Mucosa of descending colon (tissue), 3 donors: ENCODE measurements at places on chromosomes 7 and 10. TPM values are rescaled to one million over a fixed set of nuclear protein-coding genes. Genes with fewer than 3 reads are reported as not detected.

DNA sequence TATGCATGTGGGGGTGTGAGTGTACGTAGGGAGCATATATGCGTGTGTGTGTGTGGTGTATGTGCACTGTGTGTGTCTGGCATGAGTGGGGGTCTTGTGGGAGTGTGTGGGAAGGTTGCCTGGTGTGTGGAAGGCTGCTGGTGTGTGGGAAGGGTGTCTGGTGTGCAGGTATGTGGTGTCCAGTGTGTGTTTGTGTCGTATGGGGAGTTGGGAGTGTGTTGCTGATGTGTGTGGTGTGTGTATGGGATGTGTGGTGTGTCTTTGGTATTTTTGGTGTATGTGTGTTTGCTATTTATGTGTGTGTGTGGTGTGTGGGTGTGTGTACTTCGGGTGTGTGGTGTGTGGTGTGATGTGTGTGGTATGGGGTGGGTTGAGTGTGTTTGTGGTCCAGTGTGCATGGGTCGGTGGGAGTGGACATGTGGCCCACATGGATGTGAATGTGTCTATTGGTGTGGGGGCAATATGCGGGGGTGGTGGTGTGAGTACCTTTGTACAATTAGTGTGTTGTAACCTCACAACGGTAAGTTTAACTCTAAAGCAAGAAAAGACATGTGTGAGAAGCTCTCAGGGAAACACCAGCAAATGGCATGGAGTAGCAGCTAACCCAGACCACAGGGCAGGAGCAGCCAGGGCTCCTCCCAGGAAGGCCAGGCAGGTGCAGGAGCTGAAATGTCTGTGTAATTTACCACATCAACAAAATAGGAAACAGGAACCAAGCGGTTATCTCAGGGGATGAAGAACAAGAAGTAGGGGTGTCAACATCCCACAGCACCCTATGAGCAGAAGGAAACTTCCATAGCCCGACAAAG lies 11.9 kb downstream of the ANTXRL start:
- DNase-seq = no peak

DNA sequence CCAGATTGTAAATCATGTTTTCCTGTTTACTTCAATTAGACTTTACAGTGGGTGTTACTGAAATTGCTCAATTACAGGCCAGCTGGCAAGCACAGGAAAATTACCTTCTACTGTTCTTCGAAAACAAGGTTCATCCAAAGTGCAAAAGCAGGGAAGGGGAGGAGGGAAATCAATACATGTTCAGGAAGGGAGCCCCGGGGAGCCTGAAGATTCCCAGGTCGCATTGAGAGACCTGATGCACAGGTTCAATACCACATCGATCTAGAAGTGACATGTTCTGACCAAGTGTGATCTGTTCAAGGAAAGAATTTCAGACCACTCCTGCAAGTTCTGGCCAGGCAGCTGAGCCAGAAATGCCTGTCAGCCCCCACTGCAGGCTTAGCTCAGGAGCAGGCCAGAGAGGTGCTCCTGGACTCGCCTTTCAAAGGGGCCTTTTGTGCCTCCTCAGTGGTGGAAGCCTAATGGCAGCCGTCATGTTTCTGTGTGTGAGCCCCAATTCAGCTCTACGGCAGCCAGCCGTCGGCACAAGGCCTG lies 35.9 kb downstream of the FAM53B start:
- peak; percentile 54 for DNase-seq

DNA sequence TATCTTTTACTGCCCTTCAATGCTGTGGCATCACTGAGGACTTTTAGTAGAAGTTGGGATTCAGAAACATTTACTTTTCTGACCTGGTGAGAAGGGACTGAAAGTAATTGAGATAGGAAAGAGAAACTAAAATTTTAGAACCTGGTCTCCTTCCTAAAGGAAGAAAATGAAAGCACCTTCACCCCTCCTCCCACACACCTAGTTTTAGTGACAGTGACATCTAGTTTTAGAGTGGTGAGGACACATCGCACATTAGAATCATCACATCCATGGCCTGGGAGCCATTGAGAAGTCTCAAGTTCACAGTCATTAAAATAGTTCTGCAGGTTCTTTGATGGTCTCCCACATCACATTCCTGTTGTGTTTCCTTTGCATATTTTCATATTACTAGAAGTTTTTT lies 16.1 kb downstream of the TAS2R41 start:
- DNase-seq = no peak

DNA sequence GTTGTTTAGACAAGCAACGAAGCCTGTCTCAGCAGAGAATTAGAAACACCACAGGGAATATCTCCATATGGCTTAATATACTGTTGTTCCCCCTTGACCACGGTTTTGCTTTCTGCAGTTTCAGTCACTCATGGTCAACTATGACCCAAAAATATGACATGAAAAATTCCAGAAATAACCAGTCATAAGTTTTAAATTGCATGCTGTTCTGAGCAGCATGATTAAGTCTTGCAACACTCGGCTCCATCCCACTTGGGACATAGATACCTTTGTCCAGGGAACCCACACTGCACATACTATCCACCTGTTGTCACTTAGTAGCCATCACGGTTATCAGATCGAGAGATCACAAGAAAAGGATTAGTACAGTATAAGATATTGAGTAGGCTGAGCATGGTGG lies 60.7 kb upstream of the FOXK1 start:
- no peak for DNase-seq

DNA sequence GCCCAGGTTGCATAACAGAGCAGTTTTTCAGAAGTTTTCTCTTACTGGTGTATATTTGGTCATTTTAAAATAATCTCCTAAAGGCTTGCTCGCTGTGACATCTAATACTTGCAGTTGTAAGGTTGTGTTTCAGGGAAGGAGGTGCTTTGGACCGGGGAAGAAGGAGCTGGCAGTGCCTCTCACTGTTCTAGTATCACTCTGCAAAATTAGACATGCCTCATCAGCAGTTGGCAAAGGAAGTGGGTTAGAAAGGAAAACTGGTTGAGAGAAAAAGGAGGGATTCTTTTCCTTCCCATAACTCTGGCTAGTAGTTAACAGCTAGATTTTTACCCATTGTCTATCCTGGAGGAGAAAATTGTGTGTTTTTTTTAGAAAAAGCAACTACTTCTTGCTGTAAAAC lies 34.8 kb downstream of the CUL1 start:
- no peak for DNase-seq

GRCh38 chr10:71887743-71888142 lies 36.7 kb upstream of the PSAP start:
- no peak for DNase-seq

DNA sequence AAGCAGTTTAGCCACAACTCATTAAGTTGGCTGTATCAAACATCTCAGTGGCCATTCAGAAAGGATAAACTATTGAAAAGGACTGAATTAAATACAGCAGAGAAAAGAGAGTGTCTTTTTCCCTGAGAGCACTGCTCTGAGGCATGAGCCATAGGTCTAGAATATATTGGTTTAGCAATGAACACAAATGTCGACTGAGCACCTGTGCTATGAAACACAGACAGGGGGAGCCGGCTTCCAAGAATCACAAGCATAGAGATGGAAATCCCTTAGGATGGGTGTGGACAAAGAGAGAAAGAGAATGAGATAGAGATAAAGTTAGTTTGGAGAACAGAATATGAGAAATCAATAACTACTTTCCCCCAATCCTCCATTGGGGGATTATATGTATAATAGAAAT lies 54.8 kb downstream of the DGKI start:
- no peak for DNase-seq

DNA sequence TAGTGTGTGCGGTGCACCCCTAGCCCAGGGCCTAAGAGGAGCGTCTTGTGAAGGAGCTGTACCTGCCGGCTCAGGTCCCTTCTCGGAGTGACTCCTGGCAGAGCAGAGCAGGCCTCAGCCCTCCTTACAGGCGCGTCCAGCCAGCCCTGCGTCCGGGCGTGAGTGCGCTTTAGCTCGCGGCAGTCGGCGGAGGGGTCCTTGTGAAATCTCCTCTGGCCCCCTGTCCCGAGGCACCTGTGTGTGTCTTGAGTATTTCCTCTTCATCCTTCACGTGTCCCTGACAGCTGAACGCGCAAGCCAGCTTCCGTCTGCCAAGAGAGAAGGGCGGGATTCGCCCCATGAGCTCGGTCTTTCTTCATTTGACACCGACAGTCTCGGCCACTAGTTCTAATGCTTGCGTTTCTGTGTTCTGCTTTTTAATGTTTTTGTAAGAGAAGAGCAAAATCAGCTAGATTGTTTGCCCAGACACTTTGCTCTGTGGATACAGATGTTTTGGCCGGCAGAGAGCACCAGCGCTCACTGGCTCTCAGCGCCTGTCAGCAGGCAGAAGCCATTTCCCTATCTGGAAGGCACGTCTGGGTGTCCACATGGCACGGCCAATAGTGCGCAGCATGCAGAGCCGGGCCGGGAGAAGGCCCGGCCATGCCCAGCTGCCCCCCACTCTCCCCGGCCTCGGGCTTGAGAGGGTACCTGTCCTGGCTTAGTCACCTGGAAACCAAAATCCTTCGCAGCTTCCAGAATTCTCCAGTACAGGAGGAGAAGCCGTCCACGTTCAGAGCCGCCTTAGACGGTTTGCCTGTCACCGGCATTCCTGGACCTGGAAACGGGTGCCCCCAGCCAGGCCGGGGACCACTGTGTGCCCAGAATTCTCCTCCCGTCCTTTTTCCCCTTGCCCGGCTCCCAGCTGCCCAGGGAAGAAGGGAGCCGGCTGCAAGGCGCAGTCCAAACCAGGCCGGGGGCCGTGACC lies 7.0 kb downstream of the GET4 start:
- DNase-seq = peak; percentile 25

DNA sequence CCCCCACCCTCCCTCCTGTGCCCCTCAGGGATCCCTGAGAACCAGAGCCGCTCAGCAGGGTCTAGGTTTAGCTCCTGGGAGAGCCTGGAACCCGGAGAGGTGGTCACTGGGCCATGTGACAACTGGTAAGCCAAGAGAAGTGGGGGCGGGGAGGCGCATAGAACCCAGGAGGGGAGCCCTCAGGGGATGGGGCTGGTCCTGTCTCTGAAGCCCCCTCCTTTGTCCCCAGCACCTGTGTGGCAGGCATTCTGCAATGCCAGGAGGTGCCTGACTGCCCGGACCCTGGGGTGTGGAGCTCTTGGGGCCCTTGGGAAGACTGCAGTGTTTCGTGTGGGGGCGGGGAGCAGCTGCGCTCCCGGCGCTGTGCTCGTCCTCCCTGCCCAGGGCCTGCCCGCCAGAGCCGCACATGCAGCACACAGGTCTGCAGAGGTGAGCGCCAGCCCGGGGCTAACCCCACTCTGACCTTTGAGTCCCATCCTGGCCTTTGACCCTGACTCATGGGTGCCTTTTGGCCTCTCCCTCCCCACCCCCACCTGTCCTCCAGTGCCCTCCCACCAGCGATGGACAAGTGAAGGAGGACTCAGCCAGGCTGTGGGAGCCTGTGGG lies 22.4 kb upstream of the ZNF862 start:
- DNase-seq = no peak

- DNase-seq = no peak
These were observed 360.7 kb upstream of the MYO3A start for GRCh38 chr10:25573316-25573715.

DNA sequence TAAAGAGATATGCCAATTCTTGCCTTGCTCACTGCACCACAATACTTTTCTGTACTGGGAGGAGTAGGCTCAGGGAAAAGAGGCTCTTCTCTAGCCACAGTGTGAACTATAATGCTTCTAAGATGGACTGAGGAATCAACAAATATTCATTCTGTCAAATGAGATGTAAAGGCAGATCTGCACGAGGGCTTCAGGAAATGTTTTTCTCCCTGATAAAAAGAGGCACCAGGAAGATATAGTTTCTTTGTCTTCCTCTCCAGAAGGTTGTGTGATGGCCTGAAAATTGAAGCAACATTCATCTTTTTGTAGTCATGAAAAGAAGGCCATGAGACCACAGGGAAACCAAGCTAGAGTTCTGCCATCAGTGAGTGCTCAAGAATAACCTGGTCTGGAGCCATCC lies 79.1 kb upstream of the NME8 start:
- DNase-seq = no peak

- peak; percentile 14 for DNase-seq
These were observed 701.4 kb upstream of the COBL start for GRCh38 chr7:52017802-52018679.

DNA sequence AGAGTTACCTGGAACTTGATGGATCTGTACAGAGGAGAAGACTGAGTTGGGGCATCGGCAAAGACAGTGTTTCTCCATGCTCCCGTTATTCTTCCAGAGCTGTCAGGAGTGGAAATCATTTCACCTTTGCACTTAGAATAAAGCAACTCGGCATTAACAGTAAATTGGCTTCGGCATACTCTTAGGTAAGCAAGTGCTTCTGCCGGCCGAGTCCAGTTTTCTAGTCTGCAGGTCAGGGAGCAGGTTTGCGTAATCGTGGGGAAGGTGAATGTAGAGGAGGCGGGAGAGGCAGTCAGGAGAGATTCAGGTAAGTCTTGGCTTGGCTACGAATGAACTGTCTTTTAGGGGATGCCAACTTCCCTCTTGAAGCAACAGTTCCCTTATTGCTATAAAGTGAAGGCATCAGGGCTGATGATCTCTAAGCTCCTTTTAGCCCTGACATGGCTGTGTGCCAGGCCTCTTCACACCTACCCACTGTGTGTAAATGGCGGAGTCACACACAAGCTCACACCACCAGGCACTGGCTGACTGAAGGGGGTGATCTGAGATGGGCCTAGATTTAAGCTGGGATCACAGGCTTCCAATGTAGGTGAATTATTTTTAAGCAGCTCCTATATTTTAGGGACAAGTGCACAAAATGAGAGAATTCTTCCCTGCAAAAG lies 127.1 kb downstream of the GATA3 start:
- no peak for DNase-seq

DNA sequence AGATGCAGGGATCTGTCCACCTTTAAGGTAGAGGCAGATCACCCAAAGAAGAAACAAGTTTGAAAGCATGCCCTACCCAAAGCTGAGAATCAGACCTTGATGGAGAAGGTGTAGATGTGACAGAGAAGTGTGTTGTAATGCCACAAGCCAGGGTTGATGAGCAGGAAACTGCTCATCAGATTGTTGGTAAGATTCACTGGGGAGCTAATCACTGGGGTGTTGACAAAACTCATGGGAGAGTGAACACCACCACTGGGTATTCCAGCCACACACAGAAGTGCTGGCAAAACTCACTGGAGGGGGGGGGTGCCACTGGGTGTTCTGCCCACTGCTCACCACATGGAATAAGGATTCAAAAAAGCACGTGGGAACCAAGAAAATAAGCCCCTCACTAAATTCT lies 95.2 kb downstream of the IQUB start:
- DNase-seq = no peak

The NPY gene
- total RNA-seq = 0.55 TPM

The CLRN3 gene
- 121 TPM for total RNA-seq

The PRLHR gene
- not detected for total RNA-seq

The NAPEPLD gene
- 71.0 TPM for total RNA-seq

The TMEM236 gene
- 59.9 TPM for total RNA-seq

The ERCC6 gene
- 29.8 TPM for total RNA-seq

The DYNC1I1 gene
- total RNA-seq = 0.41 TPM
